Spinal cord (tissue), 10 donors: ENCODE measurements at places on chromosomes 5 and 9. TPM values are rescaled to one million over a fixed set of nuclear protein-coding genes. Genes with fewer than 3 reads are reported as not detected.

Gene FYB1
- 4.6 TPM for total RNA-seq

Gene TNPO1
- 181 TPM for total RNA-seq

Gene DAP
- total RNA-seq: 27.2 TPM

Gene KLF9
- 25.3 TPM for total RNA-seq

Gene CDKN2B-AS1
- 0.50 TPM for total RNA-seq

Gene F2RL2
- total RNA-seq: 0.66 TPM
